ENCODE measurements at places on chromosomes 4 and X.

DNA sequence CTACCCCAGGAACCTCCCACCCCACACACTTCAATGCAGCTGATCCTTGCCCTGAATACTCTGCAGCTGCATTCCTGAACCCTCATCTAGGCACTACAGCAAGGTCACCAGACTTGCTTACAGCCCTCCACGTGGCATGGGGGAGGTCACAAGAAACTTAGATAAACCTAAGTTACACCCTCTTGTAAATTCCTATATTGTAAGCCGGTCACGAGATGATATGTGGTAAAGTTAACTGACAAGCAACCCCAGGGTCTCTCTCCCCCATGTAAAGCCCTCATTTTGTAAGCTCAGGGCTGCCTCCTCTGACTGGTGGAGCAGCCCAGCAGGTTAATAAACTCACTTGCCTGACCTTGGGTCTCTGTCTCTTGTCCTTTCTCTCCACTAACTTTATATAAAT is 570.7 kb downstream of the PCDH7 start:
- no peak for DNase-seq

DNA sequence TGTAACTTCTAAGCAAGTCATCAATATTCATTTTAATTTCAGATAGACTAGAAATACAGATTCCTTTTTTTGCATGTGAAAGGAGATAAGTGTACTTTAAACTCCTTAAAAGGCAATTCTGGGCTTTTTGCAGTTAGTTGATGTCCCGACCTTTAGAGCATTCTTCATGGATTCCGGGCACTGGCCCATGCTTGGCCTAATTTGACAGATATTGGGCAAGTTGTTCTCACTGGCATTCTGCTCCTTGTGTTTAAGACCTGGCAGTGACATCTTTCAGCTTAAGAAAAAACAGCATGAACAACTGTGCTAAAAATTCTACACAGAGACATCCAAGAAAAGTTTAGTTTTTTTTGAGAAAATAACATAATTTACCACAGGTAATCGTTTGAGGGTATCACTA is 1037.2 kb downstream of the PCDH18 start:
- no peak for DNase-seq

GRCh38 chr4:173538148-173538908 is 8.3 kb upstream of the HAND2 start:
- no peak for DNase-seq

- no peak for DNase-seq
These were observed 83.8 kb downstream of the FHDC1 start for GRCh38 chr4:153019906-153020305.

DNA sequence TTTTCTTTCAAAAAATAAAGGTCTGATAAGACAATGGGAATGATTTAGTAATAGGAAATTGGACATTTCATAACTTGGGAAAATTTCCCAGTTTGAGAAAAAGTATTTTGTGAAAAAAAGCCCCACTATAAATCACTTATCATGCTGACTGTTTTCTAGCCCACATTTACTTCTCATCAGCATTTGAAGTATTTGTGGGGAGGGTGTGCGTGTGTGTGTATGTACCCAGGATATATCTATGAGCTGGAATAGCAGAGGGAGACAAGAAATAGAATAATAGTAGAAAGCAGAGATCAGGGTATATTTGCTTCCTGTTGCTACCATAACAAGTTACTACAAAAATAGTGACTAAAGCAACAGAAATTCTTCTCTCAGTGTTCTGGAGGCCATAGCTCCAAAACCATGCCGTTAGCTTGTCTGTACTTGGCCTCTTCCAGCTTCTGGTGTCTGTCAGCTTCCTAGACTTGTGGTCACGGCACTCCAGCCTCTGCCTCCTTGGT is 139.8 kb downstream of the PTTG2 start:
- no peak for DNase-seq

GRCh38 chrX:131739823-131740222 is 195.9 kb downstream of the OR13H1 start:
- DNase-seq = no peak

Measured in HS-5 (cell line).